ENCODE measurements at places on chromosomes 16 and 17.

DNA sequence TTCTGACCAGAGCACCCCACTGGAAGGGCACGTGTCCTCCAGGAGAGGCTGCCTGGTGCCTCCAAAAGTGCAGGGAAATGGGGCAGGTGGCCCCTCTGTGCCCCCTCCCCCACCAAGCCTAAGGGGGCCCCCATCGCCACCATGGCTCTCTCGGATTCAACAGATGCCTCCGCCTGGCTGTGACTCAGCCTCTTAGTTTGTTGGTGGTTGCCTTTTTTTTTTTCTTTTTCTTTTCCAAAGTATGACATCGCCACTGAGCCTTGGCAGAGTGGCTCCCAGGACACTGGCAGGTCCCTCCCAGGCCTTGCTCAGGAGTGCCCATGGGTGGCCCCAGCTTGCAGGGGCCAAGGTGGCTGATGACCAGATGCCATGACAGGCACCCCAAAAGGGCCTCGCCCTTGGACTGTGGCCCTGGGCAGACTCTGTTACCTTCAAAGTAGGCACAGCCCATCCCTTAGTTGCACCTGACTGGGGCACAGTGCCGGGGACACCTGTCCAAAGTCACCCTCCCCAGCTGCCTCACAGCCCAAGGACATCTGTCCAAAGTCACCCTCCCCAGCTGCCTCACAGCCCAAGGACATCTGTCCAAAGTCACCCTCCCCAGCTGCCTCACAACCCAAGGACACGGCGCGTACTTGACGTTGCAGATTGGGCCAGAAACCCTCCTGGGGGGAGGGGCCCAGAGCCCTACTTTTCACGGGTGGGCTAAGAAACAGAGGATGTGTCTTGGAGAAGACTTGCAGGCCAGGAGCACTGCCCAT lies 29.6 kb downstream of the NPTX1 start:
- DNase-seq: no peak

DNA sequence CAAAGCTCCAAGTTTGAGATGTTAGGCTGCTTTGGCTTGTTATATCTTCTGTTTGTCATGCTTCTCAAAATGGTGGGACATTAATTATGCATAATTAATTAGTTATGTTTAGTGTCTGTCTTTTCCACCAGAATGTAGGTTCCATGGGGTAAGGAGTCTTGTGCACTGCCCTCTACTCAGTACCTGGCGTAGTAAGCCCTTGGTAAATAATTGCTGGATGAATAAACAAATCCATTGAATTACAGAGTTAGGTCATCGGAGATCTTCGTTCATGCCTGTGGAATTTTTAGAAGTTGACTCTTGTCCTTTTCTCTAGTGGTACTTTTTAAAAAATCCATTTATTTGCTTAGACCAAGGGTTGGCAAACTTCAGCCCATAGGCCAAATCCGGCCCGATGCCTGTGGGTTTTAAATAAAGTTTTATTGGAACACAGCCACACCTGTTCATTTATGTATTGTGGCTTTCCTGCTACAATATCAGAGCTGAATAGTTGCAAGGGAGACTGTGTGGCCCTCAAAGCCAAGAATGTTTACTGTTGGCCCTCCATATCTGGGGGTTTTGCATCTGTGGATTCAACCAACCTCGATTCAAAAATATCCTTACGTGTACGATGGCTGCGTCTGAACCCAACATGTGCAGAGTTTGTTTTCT lies 524.8 kb upstream of the EEF2KMT start:
- DNase-seq: no peak

DNA sequence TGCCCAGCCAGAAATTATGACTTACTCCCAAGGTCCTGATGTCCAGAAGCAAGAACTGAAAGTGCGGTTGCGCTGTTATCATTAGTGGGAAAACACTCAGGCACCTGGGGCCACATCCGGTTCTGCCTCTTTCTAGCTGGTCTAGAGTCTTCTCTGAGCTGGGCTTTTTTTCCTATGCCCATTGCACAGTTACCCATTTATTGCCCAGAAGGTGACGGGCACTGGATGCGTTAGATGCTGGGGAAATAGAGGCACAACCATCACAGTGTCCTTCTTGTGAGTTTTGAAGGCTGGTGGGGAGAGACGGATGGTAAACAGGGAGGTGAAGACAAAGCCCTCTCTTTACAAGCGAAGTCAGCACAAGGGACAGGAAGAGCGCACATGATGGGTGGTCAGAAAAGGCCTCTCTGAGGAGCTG lies 37.7 kb downstream of the PLCG2 start:
- DNase-seq: no peak

GRCh38 chr16:30651124-30652004 lies 604 bp downstream of the PRR14 start:
- peak; percentile 74 for DNase-seq

DNA sequence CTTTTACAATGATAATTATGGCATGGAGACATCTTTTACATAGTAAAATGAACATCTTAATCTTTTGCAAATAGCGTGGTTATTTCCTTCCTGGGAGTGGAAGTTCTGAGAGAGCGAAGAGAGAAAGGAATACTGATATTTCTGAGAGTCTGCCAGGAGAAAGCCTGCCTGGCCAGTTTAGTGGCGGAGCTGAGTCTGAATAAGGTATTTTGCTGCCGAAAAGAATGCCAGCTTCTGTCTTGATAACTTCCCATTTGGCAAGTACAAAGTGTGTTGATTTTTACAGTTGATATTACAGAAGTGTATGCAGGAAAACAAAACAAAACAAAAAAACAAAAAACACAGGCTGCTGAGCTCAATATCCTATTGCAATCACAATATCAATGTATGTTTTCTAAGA lies 55.9 kb downstream of the KCNJ2 start:
- no peak for DNase-seq

GRCh38 chr16:53805752-53806151 lies 101.8 kb downstream of the FTO start:
- DNase-seq: no peak

Measured in WERI-Rb-1 (cell line).